Astrocyte of the hippocampus (primary cell): ENCODE measurements at places on chromosomes 4 and X.

DNA sequence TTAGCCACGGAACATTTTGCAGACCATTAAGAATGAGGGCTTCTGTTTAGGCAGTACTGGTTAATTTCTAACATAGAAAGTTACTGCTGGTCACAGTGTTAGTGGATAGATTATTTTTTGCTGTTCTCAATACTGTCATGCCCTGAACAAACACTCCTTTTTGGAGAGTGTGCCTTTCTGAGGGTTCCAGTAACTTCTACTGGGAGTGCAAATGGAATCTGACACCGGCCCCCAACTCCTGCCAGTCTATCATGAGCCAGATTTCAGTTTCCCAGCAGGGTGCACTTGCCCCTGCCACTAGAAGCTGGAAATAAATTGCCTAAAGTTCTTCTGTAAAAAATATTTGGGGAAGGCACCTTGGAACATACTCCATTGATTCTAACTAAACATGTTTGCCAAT is 224.4 kb upstream of the GPC4 start:
- no peak for DNase-seq

- no peak for DNase-seq
These were observed 563.5 kb downstream of the PCDH7 start for GRCh38 chr4:31283679-31284078.

DNA sequence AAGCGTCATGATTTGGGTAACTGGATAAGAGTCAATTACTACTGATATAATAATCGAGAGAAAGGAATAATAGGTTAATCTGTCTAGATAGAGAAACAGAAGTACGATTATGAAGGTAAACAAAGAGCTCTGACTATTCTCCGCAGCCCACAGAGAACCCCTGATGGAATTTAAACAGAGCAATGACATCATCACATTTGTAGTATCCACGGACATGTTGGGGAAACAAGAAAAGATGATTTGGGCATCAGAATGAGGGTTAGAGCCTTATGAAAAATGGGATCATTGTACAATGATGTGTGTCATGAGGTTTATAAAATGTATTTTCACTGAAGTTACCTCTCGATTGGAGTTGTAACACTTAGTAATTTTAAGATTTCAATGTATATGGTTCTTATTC is 129.9 kb downstream of the DTHD1 start:
- DNase-seq: no peak

- no peak for DNase-seq
These were observed 204.9 kb downstream of the EVC2 start for GRCh38 chr4:5503336-5503936.

DNA sequence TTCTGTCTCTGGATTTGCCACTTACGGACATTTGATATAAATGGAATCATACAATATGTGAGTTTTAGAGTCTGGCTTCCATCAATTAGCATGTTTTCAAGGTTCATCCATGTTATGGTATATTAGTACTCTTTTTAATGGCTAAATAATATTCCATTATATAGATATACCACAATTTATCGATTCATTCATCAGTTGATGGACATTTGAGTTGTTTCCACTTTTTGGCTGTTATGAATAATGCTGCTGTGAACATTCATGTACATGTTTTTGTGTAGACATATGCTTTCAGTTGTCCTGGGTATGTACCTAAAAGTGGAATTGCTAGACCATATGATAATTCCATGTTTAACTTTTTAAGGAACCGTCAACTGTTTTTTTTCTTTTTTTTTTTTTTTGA is 61.2 kb upstream of the MND1 start:
- no peak for DNase-seq

- DNase-seq: no peak
These were observed 795.3 kb upstream of the AADAT start for GRCh38 chr4:170884969-170885570.

DNA sequence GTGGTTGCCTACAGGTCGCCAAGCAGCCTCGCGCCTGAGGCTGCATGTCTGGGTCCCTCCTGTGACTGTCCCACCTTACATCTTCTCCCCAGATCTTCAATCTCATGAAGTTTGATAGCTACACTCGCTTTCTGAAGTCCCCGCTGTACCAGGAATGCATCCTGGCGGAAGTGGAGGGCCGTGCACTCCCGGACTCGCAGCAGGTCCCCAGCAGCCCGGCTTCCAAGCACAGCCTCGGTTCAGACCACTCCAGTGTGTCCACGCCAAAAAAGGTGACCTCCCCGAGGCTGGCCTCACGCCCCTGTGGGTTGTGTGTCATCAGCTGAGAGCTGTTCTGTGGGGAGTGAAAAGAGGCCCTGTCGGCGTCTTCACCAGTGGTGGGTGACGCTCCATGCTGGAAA is 24.9 kb upstream of the HGFAC start:
- no peak for DNase-seq

DNA sequence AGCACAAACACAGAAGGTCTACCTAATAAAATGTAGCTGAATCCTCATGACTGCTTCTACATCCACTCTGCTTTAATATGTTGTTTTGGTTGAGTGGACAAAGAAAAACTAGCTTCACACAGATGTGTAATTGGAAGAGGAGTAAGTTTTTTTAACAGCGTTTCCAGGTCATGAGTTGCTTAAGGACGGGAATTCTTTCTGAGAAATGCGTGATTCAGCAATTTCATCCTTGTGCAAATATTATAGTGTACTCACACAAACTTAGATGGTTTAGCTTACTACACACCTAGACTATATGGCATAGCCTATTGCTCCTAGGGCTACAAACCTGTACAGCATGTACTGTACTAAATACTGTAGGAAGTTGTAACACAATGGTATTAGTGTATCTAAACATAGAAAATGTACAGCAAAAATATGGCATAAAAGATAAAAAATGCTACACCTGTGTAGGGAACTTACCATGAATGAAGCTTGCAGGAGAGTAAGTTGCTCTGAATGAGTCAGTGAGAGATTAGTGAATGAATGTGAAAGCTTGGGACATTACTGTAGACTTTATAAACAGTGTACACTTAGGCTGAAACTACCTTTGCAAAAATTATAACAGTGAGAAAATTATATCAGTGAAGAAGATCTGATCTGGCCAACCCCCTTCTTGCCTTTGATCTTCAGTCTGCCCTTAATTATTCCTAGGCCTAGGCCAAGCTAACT is 70.8 kb upstream of the IL15 start:
- DNase-seq: no peak

- DNase-seq: no peak
These were observed 736.9 kb upstream of the MAGEB2 start for GRCh38 chrX:29478336-29479069.

DNA sequence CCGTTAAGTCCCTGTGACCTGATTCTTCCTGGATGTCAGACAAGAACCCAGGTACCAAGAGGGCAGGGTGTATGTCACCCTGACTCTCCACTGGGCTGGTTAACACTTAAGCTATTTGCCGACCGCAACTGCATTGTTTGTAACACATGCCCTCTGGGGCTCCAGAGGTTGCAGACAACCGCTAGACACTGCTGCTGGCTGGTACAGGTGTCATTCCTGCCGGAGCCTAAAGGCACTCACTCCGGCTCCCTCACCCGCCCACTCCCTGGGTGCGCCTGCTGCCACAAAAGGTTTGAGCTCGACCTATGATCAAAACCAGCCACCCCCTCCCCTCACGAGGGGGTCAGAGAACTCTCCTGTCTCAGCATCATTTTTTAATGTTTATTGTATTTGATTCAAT is 208.2 kb downstream of the FAT4 start:
- DNase-seq: no peak

DNA sequence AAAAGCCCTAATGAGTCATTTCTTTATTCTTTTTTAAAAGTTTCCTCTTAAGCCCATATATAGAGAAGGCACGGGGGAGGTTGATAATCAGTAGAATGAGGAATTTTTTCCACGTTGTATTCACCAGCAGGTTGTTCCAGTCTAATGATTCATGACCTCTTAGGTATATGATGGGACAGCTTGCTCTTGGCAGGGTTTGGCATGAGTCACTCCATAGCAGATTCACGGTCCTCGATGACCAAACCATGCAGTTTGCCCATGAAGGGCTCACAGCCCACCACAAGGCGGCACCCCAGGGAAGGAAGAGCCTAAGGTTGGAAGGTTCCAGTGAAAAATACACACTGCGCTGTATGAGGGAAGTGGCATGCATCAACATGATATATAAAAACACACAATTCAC is 623.8 kb upstream of the DIPK2B start:
- DNase-seq: peak; percentile 93

GRCh38 chr4:115424852-115425251 is 311.4 kb upstream of the NDST4 start:
- DNase-seq: peak; percentile 7

GRCh38 chrX:40418146-40418812 is 162.5 kb upstream of the ATP6AP2 start:
- peak; percentile 81 for DNase-seq

- DNase-seq: no peak
These were observed 27.2 kb downstream of the ELF4 start for GRCh38 chrX:130083107-130083490.

DNA sequence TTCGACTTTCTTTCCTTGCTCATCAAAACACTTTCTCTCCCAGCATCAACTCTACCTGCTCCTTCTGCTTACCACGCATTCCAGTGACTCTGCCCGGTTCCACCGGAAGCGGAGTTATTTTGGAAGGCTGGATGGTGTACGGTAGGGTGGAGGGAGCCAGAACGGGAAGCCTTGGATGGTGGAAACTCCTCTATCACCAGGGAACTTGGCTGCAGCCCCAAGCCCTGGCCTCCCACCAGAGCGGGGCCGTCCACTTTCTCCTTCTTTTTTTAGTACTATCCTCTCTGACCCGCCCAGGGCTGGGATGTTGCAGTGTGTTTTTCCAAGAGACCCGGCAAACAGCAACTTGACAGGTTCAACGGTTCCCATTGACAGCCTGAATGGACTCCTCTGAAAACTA is 27.6 kb downstream of the ADGRG2 start:
- no peak for DNase-seq

GRCh38 chr4:153348006-153348405 is 3.5 kb downstream of the MND1 start:
- DNase-seq: peak; percentile 48

DNA sequence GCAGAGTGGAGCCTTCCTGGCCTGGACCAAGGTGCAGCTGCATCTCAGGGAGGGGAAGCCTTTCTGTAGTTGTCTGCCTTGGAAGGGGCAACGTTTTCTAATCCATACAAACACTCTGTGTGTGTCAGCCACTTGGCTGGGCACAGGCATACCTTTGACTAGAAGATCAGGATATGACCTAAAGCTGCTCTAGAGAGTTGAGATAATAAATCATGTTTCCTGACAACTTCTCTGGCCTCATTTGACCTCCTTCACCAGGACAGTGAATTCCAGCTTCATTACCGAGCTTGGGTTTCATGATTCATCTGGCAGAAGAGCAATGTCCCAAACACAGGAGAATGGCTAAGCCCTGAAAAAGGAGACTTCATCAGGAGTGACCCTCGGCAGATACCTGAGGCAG is 89.6 kb upstream of the KIT start:
- peak; percentile 46 for DNase-seq

DNA sequence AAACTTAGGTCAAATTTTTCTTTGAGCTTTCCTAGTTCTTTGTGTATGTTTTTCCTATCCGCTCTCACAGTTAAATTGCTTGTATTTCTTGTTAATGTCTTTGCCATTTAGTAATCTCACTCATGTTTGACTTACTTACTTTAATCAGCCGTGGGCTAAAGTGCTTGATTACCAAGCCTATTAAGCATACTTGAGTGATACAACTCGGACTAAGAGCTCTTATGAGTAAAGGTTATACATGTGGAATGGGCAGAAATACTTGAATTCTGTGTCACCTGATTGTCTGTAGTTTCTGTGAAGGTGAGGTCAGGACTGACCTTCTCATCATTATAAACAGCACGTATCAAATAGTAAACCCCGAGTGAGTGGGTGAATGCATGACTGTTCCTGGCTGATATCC is 664.5 kb downstream of the PDHA2 start:
- peak; percentile 5 for DNase-seq

DNA sequence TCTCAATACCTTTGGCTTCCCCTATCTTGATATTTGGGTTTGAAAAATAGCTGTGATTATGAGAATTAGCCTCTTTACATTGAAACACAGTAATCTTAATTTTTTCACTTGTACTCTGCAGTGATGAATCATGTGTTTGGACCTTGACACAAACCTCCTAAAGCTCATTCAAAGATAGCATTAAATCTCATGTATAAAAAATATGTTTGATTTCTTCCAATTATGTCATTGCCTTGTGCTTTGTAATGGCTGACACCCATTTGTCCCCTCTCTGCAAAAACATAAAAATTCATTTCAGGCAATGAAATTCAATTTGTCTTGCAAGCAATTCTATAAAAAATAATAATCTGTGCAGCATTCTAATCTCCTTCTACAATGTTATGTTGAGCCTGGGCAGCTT is 422.4 kb upstream of the BOD1L1 start:
- no peak for DNase-seq

- DNase-seq: no peak
These were observed 782.2 kb downstream of the TRAM1L1 start for GRCh38 chr4:116302990-116303735.

DNA sequence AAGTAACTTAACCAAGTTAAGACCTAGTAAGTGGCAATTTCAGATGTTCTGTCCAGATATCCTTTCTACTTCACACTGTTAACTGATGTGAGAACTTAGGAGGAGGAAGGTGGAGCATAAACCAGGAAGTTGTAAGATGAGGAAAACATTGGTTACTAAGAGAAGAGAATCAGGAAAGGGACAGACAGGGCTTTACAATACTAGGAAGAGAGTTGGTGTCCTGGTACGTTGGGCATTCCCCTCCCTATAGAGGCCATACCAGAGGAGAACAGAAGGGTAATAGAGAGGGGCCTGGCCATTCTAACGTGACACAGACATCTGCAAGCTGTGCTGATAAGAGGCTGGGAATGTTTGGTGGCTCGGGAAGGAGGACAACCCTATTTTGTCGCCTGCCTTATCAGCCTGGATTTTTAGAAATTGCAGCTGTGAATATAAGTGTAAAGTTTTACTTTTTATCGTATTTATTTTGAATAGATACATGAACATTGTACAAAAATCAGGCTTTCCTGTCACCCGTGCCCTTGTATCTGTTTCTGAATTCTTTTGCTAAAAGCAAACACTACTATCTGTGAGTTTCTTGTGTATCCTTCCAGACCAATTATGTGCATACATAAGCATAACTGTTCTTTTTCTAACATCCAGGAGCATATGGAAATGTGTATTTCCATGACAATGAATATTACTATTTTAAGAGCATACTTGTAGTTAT is 53.5 kb upstream of the HPRT1 start:
- no peak for DNase-seq

DNA sequence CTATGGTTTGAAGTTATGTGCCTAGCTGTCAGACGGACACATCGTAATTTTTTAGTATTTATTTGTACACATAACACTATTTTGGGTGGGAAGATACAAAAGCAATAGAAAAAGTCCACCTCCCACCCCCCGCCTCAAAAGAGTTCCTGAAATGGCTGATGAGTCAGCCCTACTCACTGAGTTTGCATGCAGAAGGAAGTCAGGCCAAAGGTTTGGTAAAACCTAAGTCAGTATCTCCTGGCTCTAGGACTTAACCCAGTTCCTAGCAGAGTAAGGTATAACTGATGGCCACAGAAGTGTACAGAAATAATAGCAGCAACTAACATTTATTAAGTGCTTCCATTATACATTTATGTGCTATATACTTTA is 2.9 kb upstream of the KLHL2 start:
- peak; percentile 35 for DNase-seq

- DNase-seq: no peak
These were observed 91.7 kb downstream of the PPP1R2C start for GRCh38 chrX:42686296-42686695.
